D721Med (cell line): ENCODE measurements at places on chromosomes 2 and 18.

DNA sequence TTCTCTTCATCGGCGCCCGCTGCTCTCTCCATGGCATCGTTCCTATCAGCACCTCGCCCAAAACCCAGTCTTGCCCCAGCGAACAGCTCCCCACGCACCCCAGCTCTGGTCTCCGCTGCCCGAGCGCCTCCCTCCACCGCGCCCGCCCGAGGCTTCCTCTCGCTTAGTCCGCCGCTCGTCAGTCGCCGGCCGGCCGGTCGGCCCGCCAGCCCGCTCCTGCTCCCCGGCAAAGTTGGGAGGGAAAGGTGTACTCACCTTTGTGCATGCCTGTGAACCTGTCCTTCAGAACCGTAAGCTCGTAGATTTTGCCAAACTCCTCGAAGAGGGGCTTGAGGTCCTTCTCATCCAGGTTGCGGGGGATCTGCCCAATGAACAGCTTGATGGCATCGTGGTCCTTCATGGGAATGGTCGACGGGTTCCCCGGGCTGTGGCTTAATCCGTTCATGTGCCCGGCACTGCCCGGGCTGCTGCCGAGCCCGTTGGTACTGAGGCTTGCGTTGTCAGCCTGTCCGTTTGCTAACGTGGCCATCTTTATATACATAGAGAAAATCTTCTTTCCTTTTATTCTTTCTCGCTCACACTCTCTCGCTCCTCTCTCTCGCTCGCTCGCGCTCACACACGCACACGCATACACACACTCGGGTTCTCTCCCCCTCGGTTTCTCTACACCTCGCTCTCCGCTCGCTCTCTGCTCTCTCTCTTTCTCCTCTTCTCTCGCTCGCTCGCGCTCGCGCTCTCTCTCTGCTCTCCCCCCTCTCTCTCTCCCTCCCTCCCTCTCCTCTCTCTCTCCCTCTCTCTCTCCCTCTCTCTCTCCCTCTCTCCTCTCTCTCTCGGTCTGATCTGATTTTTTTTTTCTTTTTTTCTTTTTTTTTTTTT lies at the start of gene CELF4:
Gene CELF4 (minus strand): TSS at position 698 of the 876 bp plus-strand sequence.
- DNase-seq: peak; percentile 49

DNA sequence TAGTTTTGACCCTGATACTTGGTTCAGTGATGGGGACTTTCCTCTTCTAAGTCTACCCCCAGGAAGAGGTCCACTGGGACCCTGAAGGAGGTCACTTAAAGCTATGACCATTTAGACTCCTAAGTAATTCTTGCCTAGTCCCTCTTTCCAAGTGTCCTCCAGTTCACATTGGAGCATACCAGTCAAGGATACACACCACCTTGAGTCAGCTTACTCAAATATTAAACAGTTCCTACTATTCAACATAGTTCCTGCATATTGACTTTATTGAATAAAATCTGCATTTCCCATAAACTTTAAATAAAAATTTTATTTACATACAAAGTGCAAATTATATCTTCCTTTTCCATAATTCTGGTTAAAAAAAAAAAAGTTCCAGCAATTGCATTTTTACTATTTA lies 36.3 kb downstream of the SLC5A7 start:
- DNase-seq: no peak

DNA sequence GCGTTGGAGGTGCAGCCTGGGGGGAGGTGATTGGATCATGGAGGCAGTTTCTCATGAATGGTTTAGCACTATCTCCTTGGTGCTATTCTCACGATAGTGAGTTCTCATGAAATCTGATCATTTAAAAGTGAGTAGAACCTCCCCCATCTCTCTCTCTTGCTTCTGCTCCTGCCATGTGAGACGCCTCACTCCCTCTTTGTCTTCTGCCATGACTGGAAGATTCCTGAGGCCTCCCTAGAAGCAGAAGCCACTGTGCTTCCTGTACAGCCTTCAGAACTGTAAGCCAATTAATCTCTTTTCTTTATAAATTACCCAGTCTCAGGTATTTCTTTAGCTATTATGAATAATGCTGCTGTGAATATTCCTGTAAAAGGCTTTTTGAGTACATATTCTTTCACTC lies 52.9 kb downstream of the SERPINB7 start:
- no peak for DNase-seq

- no peak for DNase-seq
Measured at GRCh38 chr18:24918257-24918656, 433.7 kb downstream of the ZNF521 start.

- no peak for DNase-seq
Measured at GRCh38 chr2:239398521-239398921, 2.3 kb downstream of the HDAC4 start.

GRCh38 chr2:15198051-15198450 lies 363.1 kb downstream of the NBAS start:
- DNase-seq: no peak

GRCh38 chr2:207167099-207167923 lies 1.6 kb upstream of the KLF7 start:
- no peak for DNase-seq

DNA sequence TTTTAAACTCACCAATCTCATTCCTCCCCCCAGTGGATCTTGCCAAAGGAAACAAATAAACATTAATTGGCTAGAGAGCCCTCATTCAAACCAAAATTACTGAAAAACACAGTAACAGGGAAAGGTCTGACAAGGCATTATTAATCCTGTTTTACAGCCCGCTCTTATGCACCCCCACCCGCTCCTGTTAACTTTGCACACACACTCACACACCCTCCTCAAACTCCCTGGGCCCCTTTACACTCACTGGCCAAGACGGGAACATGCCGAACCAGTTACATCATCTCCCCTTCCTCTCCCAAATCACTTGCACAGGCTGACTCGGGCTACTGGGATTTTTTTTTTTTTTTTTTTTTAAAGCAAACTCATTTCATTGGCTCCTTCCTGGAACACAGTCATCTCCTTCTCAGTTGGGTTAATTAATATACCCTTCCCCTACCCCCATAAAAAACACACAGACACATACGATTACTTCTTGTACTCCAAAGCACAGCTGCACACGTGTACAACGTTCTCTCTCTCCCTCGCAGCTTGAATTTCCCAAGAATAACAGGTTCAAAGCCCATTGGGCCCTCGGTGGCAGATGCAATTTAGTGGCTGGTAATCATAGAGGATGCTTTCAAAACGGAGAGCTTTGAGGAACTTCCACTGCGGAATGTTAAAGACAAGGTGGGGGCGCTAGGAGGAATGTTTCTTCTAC lies 31.8 kb downstream of the KLF7 start:
- no peak for DNase-seq

- DNase-seq: no peak
Measured at GRCh38 chr2:112694182-112694581, 26.6 kb upstream of the NT5DC4 start.

GRCh38 chr2:218465987-218466633 lies 47.2 kb downstream of the VIL1 start:
- no peak for DNase-seq

- no peak for DNase-seq
Measured at GRCh38 chr2:115838539-115838938, 1396.1 kb downstream of the DPP10 start.

DNA sequence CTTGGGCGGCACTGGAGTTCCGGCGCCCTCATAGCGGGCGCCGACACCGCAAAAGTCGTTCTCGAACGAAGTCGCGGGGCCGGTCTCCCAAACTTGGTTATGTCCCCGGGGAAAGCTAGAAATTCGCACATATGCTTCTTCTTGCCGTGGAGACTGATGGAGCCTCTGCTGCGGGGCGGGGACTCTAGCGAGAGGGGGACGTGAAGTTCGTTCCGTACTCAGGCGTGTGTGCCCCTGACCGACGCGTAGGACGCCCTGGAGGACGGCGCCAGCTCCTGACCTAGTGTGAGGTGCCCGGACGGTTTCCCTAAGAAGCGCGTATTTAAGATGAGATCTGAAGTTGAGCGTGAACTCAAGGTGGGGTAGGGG lies 465 bp downstream of the RBM44 start:
- DNase-seq: no peak

GRCh38 chr18:907115-907884 lies 2.6 kb downstream of the ADCYAP1 start:
- no peak for DNase-seq

DNA sequence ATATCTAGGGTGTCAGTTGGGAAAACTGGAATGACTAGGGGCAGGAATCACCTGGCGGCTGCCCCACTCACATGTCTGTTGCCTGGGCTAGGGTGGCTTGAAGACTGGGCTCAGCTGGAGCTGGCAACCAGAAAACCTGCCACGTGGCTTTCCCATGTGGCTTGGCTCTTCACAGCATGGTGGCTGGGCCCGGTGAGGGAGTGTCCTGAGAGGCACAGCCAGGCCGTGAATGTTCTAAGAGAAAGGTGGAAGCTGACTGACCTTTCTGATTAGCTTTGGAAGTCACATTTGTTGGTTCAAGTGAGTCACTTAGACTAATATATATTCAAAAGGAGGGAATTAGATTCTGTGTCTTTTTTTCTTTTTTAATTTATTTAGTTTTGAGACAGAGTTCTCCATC lies 22.7 kb downstream of the SP5 start:
- DNase-seq: no peak

DNA sequence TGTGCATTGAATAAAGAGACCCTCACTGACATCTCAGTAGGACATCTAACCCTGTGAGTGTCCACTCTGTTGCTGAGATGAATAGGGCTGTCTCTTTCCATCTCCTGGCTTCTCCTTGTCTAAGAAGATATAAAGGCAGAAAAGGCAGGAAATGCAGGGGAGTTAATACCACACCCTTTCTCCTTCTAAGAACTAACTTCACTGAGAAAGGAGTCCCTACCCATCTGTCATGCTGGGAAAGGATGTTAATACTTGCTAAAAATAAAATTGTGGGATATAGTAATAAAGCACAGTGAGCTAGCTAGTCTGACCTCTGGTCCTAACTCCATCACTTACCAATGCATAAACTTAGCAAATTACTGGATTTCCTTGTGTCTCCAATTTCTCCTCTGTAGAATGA lies 213.9 kb upstream of the FIGN start:
- DNase-seq: no peak

DNA sequence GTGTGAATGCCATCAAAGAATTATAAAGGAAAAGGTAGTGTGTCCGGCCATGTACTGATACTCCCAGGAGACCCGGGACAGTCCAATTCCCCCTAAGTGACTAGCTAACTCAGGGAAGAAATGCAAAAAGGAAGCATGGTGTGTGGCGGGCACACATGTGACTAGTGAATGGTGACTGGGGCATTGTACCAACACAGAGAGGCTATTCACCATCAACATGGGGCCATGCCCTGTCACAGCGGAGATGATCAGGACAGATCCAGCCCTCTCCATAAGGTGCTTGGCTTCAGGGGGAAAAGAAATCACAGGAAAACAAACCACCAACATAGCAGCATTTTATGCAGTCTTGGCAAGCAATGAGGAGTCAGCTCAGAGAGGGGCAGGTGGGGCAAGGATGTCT lies 34.3 kb downstream of the FAM168B start:
- DNase-seq: no peak

- DNase-seq: no peak
Measured at GRCh38 chr2:196131384-196131937, 39.9 kb downstream of the STK17B start.

DNA sequence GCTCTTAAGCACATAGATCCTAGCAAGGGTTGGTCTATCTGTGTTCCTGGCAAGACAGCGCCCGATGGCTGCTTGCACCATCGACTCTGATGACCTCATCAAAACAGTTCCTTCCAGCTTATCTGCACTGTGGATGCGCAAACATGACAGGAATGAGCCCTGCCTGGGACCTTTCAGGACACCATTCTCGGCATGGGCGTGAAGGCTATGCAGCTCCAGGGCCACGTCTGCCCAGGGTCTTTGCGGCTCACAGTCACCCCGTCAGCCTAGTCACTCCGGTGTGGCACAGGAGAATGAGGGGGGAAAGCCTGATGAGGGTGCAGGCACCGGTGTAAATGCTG lies 147.8 kb upstream of the TWIST2 start:
- DNase-seq: no peak

DNA sequence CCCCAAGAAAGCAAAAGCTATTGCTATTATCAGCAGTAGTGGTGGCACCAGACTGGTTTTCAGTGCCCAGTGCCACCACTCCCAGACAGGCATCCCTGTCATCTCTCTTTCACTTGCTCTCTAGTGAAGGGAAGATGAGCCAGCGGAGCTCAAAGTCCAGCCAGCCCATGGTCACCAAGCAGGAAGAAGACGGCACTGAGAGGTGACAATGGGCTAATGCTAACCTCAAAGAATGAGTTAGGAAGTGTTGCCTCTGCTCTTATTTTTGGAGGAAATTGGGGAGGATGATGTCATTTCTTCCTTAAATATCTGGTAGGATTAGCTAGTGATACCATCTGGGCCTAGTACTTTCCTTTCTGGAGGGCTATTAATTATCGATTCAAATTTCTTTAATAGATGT lies 1.7 kb downstream of the SP140 start:
- DNase-seq: no peak

DNA sequence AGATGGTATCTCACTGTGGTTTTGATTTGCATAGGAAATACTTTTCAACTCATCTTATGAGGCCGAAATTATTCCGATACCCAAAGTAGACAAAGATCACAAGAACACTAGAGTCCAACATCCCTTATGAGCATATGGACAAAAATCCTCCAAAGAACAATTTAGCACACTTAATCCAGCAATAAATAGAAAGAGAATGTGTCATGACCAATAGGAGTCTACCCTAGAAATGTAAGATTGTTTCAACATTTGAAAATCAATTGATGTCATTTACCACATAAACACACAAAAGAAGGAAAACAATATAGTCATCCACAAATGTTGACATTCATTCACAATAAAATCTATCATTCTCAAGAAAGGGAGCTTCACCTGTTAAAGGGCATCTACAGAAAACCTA lies 307.8 kb upstream of the SMIM21 start:
- DNase-seq: no peak

GRCh38 chr18:34789768-34790344 lies 79.8 kb downstream of the DTNA start:
- DNase-seq: no peak

DNA sequence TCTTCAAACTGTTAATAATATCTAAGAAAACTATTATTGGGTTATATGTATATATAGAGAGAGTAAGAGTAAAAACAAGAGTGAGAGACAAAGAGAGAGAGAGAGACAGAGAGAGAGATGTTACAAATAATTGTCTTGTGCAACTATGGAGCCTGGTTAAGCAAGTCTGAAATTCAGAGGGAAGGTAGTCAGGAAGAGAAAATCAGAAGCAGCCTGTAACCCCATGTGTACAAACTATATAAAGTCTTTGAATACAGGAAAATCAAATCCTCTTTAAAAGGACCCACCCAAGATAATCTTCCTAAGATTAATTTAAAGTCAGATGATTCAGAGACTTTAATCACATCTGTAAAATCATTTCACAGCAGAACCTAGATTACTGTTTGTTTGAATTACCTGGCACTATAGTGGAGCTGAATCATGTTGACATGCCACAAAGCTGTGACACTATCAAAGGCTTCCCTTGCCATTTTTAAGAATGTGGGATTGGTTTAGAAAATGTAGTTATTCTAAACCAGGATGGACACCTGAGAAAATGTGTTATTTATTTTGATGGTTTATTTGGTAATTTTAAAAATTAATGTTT lies 301.7 kb upstream of the FSIP2 start:
- DNase-seq: no peak
